ENCODE measurements at places on chromosomes 3 and 15.

DNA sequence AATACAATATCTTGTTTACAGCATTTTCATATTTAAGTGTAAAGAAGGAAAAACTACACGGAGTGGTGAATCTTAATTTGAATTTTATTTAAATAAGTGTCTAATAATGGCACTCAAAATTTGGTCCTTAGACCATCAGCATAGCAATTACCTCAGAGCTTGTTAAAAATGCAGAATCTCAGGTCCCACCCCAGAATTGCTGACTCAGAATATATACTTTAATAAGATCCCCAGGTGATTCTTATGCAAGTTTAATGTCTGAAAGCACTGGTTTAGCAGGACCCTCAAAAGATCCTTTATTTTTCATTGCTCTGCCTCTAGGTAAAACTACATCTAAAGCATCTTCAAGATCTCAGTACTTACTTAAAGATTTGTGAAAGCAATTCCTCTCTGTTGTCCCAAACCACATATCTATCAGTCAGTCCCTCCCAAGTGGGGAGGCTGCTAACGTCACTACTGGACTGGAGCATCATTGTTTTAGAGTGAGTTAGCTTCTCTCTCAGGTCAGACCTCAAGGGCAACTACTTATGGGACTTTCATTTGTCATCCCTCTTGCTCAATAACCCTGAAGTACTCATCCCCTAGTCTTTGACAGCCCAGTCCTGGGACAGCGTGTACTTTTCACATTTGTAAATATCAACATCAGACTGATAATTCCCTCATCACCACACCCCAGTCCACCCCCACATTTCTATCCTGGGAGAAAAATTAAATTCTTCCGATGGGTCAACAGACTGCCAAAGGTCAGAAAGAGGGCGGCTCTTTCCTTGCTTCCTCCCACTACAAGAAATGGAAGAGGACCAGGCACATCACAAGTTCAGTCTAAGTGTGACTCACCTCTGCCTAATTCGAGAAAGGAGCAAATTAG lies 76.7 kb downstream of the CBLB start:
- no peak for DNase-seq

GRCh38 chr3:39205919-39206516 lies 13.6 kb upstream of the XIRP1 start:
- no peak for DNase-seq

- DNase-seq, result no peak
Observed at GRCh38 chr3:30358871-30359270, 247.5 kb upstream of the TGFBR2 start.

DNA sequence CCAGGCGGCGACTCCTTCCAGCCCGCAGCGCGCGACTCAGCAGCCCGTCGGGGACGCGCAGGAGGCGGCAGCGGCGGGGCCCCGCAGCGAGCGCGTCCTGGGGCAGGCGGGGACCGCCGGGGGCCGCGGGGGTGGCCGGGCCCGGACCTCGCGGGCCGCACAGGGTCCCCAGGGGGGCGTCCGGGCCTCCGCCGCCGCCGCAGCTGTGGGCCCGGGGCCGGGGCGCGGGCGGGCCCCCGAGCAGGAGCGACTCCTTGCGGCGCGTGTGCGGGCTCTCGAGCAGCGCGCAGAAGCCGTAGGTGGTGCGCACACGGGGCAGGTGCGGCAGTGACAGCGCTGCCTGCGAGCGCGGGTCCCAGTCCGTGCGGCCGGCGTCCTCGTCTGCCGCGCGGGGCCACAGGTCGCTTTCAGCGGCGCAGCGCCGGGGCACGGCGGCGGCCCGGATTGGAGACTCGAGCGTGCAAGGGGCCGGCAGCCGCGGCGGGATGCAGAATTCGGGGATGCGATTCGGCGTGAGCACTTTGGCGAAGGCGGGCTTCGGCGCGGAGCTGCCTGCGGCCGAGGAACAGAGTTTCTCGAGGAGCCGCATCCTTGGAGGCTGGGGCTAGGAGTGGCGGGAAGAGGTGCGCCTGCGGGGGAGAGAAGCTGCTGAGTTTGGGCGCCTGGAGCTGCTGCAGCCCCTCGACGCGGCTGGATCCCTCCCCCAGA lies 535 bp downstream of the C2CD4B start:
- DNase-seq, result no peak

GRCh38 chr3:100395679-100396431 lies 5.0 kb downstream of the TOMM70 start:
- no peak for DNase-seq

DNA sequence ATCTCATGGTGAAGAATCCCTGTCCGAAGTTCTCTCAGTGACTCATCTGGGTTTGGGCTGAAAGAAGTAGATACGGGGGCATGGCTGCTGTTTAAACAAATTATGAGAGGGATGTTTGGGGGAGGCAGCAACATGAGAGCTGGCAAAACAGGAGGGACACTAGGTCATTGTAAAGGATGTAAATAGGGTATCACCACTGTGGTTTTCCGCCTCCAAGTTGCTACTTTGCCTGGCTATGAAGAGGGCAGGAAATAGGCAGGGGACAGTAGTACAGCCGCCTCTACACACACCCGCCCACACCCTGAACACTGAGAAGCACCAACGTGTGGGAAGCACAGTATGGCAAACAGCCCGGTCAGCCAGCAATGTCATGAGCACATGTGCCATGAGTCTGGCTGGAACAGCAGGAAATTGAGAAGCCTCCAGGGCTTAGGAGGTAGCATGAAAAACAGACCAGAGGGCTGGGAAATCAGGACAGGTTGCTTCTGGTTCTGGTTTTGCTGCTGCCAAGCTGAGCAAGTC lies 17.1 kb downstream of the HEXA start:
- no peak for DNase-seq

Measured in activated T-cell treated with anti-CD3 and anti-CD28 coated beads for 1 hour (primary cell).